Activated CD4-positive, CD25-positive, alpha-beta regulatory T cell (primary cell): ENCODE measurements at places on chromosomes 6 and 20.

DNA sequence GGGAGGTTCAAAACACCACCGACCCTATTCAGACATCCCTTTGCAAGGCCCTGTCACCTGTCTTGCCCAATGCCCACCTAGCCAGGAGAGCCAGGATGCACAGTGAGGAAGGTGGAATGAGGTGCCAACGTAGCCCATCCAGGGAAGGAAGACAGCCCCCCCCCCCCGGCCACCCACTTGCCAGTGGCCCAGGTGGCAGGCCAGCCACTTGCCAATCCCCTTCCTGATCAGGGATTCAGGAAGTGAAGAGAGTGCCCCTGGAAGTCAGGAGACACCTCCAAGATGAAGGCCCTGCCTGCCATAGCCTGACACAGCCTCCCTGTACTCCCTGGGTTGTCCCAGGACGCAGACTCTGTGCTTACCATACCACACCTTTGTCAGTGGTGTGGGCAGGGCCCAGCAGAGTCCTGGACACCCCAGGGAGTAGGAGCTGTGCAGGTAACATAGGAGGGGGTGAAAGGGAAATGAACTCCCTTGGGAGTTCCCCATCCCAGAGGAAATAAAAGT is 54.7 kb downstream of the MRPL14 start:
- DNase-seq, result no peak

DNA sequence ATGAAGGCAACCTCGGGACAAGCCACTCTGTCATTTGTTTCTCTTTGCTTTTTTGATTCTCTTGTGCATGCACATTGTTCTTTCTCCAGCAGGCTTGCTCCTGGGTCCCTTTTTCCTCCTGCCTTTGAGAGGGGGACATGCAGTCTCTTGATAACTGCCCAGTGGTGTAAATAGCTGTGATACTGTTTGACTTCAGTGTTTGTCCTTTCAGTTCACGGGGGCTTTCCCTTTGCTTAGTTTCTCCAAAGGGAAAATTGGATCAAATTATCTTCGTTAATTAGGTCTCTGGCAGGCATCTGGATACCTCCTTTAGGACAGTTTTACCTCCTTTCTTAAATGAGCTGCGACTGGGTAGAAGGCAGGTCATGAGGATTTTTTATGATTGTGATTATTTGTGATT is 41.5 kb downstream of the RALGAPB start:
- no peak for DNase-seq

GRCh38 chr6:47027315-47027714 is 14.8 kb downstream of the ADGRF1 start:
- no peak for DNase-seq

DNA sequence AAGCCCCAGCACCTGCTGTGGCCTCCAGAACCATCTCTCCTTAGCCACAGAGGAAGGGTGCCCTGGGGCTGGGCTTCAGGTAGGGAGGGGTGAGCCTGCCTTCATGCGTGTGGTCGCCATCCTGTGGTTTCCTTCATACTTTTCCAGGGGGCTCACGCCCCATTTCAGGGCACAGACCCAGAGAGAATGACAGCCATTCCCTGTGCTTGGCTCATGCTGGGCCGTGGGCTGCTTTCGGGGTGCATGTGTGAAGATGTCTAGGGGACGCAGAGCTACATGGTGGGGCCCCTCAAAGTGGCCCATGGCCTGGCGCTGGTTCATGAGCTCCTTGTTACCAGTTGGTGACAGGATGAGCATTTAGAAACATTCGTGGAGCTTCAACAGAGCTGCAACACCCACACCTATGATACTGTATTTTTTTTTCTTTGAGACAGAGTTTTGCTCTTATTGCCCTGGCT is 190.3 kb upstream of the SLC24A3 start:
- DNase-seq, result no peak

DNA sequence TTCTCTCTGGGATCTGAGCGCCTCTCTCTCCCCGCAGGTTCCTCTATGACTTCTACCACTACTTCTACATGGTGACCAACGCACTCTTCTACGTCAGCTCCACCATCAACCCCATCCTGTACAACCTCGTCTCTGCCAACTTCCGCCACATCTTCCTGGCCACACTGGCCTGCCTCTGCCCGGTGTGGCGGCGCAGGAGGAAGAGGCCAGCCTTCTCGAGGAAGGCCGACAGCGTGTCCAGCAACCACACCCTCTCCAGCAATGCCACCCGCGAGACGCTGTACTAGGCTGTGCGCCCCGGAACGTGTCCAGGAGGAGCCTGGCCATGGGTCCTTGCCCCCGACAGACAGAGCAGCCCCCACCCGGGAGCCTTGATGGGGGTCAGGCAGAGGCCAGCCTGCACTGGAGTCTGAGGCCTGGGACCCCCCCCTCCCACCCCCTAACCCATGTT is 36.3 kb upstream of the MRGBP start:
- DNase-seq, result no peak

- DNase-seq, result no peak
Observed at GRCh38 chr6:143298071-143298470, 152.4 kb downstream of the ADAT2 start.

GRCh38 chr20:21507400-21508229 is 6.2 kb downstream of the NKX2-2 start:
- no peak for DNase-seq

DNA sequence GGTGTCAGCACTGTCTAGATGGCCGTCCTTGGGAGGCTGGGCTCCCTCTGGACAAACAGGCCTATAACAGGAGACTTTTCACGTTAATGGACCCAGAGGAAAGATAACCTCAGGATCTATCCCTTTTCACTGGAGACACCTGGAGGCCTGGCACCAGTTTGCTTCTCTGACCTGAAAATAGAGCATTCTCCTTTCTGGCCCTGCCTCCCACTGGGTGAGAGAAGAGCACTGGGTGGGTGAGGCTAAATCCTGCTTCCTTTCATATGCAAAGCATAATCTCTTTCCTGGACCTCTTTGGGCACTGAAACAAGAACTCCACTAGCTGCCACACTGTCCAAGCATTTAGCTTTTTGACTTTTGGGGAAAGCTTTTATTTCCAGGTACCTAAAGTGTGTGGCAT is 78.3 kb downstream of the FOXO3 start:
- no peak for DNase-seq

- DNase-seq, result no peak
Observed at GRCh38 chr6:166318649-166319600, 10.7 kb upstream of the PRR18 start.

- DNase-seq, result no peak
Observed at GRCh38 chr20:9110916-9111432, 42.1 kb downstream of the PLCB4 start.

DNA sequence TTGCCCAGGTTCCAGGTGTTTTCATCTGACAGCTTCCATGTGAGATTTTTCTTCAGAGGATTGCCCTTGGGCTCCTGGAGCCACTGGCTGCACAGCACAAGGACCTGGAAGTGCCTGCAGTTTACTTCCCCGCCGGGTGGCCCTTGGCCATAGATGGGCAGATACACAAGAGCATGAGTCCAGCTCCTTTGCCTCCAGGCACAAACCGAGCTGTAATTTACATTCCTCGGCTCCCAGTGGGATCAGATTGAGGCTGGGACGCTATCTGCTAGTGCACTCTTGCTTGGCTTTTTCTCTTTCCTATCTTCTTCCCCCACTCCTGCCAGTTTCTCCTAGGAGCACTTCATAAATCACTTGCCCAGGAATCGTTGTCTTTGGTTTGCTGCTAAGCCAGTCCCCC is 85.4 kb upstream of the RALY start:
- no peak for DNase-seq

- no peak for DNase-seq
Observed at GRCh38 chr20:24376311-24377099, 92.9 kb upstream of the SYNDIG1 start.

DNA sequence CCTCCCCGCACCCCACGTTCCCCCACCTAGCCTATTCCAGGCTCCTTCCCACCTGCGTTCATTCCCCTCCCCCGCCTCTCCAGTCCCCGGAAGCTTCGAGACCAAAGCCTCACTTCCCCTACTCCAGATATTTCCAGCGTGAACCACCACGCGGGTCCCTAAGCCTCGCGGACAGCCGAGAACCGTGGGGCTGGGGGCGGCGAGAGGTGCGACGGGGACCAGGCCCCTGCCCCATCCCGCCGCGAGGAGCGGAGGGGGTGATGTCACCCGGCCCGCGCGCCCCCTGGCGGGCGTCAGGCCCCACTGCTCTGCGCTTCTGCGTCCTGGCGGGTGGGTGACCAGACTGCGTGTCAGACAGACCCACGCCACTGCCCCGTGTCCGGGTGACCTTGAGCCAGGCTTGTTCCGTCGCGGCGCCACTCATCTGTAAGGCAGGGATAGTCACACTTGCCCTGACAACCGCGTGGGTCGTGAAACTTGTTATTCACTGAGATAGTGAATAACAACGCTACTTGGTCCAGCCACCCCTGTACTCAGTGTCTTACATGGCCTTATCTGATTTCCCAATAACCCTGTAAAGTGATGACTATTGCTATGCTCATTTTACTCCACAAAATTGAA is 9.0 kb upstream of the HSP90AB1 start:
- peak; percentile 63 for DNase-seq

GRCh38 chr6:142238881-142239280 is 62.9 kb upstream of the ADGRG6 start:
- no peak for DNase-seq

GRCh38 chr20:51574248-51575033 is 31.9 kb upstream of the NFATC2 start:
- DNase-seq, result no peak

- no peak for DNase-seq
Observed at GRCh38 chr6:102902471-102902870, 1509.0 kb downstream of the GRIK2 start.

DNA sequence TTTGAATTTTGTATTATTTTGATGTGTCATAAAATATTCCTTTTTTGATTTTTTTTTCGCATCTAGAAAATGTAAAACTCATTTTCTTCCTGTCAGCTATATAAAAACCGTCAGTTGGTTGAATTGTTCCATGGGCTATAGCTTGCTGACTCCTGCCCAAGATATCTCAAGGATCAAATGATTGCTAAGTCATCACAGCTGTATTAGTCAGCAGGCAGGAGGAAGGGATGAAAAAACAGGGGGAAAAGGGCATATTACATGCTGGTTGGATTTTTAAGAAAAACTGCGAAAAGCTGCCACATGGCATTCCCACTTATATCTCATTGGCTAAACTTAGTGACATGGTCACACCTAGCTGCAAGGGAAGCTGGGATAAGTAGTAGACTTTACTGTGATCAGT is 569.9 kb downstream of the BCKDHB start:
- DNase-seq, result no peak

GRCh38 chr6:140844167-140844566 is 1288.6 kb upstream of the GJE1 start:
- no peak for DNase-seq

DNA sequence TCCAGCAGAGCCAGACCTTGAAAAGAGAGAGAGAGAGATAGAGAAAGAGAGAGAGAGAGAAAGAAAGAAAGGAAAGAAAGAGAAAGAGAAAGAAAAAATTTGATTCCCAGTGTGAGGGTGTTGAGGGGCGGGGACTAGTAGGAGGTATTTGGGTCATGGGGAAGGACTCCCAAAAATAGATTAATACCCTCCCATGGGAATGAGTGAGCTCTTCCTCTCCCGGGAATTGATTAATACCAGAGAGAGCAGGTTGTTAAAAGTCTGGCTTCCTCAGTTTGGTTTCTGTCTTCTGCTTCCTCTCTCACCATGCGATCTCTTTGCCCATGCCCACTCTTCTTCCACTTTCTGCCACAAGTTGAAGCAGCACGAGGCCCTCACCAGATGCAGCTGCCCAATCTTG is 28.8 kb upstream of the CFAP206 start:
- no peak for DNase-seq

DNA sequence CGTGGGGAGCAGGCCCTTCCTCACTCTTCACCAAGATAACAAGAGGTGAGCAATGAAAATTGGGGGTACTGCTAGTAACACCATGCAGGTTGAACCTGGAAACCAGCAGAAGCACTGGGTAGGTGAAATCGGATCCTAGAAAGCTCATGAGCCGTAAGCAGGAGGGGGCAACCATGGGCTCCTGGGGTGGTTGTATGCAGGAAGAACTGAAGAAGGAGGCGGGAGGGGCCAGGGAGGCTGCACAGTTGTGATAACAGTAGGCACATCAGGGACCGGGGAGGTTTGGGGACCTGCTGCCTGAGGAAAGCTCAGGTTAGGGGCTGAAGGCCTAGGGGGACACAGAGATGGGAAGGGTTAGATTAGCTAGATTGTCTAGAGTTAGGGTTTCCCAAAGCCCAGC is 5.6 kb upstream of the LY6G5C start:
- no peak for DNase-seq

- DNase-seq, result no peak
Observed at GRCh38 chr6:53593001-53593488, 48.1 kb upstream of the GCLC start.

GRCh38 chr20:32191873-32192272 is 15.7 kb downstream of the PLAGL2 start:
- no peak for DNase-seq

GRCh38 chr6:146594495-146594894 is 4.3 kb upstream of the ADGB start:
- no peak for DNase-seq

GRCh38 chr20:56222201-56222600 is 26.3 kb upstream of the MC3R start:
- no peak for DNase-seq

DNA sequence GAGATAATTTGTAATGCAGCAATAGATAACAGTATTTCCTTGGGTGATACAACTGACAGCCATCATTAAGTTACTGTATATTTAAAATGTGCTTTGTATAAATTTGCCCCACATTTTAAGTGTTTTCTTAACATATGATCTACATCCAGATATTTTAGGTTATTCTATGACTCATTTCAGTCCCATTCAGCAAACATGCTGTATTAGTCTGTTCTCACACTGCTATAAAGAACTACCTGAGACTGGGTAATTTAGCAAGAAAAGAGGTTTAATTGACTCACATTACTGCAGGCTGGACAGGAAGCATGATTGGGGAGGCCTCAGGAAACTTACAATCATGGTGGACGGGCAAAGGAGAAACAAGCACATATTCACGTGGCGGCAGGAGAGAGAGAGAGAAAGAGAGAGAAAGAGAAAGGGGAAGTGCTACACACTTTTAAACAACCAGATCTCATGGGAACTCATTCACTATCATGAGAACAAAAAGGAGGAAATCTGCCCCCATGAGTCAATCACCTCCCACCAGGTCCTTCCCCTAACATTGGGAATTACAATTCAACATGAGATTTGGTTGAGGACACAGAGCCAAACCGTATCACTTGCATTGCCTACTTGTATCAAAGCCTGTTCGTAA is 9.6 kb upstream of the CHD6 start:
- no peak for DNase-seq

GRCh38 chr6:53931086-53931485 is 136.3 kb downstream of the LRRC1 start:
- no peak for DNase-seq

DNA sequence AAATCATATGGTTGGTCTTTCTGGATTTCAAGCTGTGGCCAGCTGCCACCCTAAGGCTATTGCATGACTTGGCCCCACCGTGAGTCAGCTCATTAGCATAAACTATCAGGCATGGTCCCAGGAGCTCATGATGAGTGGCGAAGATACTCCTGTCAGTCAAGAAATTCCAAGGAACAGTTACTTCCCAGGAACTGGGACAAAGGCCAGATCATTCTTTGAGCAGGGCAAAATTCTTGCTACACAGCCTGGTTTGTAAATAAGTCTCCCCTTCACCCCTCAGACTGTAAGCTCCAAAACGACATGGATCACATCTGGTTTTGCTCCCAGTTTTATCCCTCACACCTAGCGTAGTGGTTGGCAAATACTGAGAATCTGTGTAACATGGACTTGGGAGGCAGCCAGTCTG is 33.0 kb upstream of the KIAA1586 start:
- no peak for DNase-seq
